Progenitor cell of endocrine pancreas (in vitro differentiated cells): ENCODE measurements at places on chromosomes 4 and X.

DNA sequence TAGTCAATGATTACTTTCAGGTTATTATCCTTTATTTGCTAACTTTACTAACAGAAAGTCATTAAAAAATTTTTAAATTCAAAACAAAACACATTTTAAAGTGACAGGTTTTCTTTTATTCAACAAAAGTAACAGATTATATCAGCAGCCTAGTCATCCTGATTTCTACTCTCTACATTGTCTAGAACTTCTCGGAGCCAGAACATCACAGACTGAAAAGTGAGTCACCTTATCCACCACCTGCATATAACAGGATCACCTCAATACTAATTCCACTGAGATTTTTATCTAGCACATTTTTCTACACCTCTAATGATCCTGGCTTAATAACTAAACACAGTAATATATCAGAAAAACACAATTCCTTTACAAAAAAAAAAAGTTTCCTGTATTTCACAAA lies 47.9 kb upstream of the SMARCAD1 start:
- H3K36me3 ChIP-seq = no peaks in the 10 kb centered on the region
- H3K27me3 ChIP-seq = no peaks in the 10 kb centered on the region
- no peak for DNase-seq
- H3K27ac ChIP-seq = no peak overlapping the region
- H3K4me1 ChIP-seq = no peaks in the 10 kb centered on the region
- H3K4me3 ChIP-seq = no peak overlapping the region

GRCh38 chrX:4185086-4185485 lies 471.6 kb upstream of the PRKX start:
- no peak for DNase-seq
- H3K36me3 ChIP-seq = no peaks in the 10 kb centered on the region
- H3K4me3 ChIP-seq = no peak overlapping the region

DNA sequence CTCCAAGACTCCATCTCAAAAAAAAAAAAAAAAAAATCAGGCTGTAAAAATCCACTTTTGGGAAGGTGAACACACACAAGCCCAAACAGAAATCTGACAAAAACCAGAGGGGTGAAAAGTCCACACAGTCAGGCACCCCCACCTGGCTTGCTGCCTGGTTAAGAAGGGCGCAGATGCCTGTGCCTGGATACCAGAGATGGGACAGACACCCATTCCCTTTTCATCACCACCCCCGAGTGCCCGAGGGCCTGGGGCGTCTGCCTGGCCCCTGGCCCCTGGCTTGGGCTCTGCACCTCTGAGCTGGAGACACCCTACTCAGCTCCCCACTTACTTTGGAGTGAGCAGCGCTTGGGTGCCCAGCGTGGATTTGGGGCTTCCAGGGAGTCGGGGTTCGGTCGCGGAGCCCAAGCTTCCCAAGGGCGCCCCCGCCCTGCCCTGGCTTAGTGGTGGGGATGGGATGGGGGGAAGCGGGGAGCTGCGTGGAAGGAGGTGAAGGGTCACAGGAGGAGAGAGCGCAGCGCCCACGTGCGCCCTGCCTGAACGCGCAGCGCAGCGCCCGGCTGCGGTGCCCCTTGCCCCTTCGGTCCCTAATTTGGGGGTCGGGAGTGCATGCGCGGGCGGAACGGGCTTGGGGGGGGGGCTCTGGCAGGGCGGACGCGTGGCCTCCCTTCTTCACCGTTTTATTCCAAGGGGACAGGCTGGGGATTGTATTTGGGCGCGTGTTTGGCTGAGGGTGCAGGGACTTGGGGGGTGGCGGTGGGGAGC lies 11.3 kb downstream of the SHOX start:
- H3K4me3 ChIP-seq = no peak overlapping the region
- peaks cover 88% of the 10 kb centered on the region for H3K27me3 ChIP-seq
- H3K27ac ChIP-seq = no peak overlapping the region
- H3K4me1 ChIP-seq = no peaks in the 10 kb centered on the region
- peak; percentile 3 for DNase-seq
- H3K36me3 ChIP-seq = no peaks in the 10 kb centered on the region

DNA sequence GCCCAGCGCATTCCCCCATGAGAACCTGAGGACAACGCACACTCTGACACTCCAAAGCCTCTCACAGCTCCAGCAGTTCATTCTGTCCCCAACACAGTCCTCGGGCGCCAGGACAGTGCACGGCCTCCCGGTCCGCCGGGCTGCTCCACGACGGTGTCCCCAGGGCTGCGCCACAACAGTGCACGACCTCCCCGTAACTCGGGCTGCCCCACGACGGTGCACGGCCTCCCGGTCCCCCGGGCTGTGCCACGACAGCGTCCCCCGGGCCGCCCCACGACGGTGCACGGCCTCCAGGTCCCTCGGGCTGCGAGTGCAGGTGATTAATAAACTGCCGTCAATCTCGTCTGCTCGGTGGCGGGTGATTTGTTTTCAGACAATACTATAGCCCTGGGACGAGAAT lies 585.1 kb upstream of the FRG1 start:
- H3K36me3 ChIP-seq = no peaks in the 10 kb centered on the region
- H3K27me3 ChIP-seq = no peaks in the 10 kb centered on the region
- no peak overlapping the region for H3K4me3 ChIP-seq
- no peaks in the 10 kb centered on the region for H3K4me1 ChIP-seq
- no peak for DNase-seq

GRCh38 chrX:101009090-101009489 lies 39.6 kb downstream of the ARL13A start:
- H3K27me3 ChIP-seq = no peaks in the 10 kb centered on the region
- H3K4me3 ChIP-seq = no peak overlapping the region
- no peak for DNase-seq
- no peak overlapping the region for H3K27ac ChIP-seq

GRCh38 chr4:137641544-137641943 lies 109.2 kb upstream of the PCDH18 start:
- H3K27ac ChIP-seq = no peak overlapping the region
- H3K4me1 ChIP-seq = peaks cover 1% of the 10 kb centered on the region
- H3K27me3 ChIP-seq = no peaks in the 10 kb centered on the region
- no peak overlapping the region for H3K4me3 ChIP-seq
- no peaks in the 10 kb centered on the region for H3K36me3 ChIP-seq

- no peak for DNase-seq
- no peak overlapping the region for H3K27ac ChIP-seq
- no peaks in the 10 kb centered on the region for H3K4me1 ChIP-seq
Observed at GRCh38 chr4:185346975-185347601, 48.6 kb downstream of the LRP2BP start.

DNA sequence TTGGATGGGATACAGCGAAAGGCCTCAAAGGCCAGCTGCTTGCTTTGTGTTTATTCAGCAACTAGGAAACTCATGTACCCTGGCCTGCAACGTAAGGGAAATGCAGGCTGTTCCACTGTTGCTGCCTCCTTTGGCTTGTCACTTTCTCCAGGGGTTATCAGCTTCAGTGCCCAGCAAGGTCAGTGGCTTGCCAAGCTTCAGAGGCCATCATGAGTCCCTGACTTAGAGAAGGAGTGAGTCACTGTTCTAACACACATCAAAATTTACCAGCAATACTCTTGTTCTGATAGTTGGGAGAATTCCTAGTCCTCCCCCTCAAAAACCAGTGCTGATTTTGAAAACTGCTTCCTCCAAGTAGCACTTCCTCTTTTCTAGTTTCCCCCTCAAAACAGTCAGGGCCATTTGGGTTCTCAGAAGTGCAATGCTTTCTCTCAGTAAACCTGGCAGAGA lies 250.8 kb downstream of the ARHGAP24 start:
- H3K27ac ChIP-seq = no peak overlapping the region
- no peaks in the 10 kb centered on the region for H3K27me3 ChIP-seq
- H3K4me1 ChIP-seq = peaks cover 5% of the 10 kb centered on the region
- no peak for DNase-seq

DNA sequence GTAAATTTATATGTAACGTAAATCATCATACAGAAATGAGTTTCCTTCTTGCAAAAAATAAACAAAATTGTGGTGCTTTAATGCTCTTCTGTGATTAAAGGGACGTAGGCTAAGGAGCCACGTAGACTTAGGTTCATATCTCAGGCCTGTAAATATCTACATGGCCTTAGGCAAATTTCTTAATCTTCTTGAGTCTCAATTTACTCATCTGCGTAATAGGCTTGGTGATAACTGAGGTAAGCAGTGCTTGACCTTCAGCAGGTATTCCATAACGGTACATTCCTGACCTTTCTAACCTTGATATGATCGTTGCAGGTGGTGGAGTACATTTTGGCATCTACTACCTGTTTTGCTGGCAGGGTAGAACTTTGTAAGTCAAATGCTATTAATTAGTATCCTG lies 65.2 kb upstream of the TLR3 start:
- H3K27me3 ChIP-seq = peaks cover 12% of the 10 kb centered on the region
- H3K4me1 ChIP-seq = peaks cover 2% of the 10 kb centered on the region
- no peak overlapping the region for H3K27ac ChIP-seq
- no peak for DNase-seq
- no peak overlapping the region for H3K4me3 ChIP-seq

DNA sequence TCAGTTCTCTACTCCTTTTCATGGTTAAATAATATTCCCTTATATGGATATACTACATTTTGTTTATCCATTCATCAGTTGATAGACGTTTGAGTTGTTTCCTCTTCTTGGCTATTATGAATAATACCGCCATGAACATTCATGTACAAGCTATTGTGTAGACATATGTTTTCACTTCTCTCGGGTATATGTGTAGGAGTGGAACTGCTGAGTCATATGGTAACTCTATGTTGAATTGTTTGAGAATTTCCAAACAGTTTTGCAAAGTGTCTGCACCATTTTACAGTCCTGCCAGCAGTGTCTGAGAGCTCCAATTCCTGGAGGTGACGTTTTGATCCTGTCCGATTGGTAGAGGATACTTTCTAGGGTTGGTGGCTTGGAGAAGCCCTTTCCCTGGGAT lies 23.6 kb downstream of the PLAC1 start:
- H3K4me1 ChIP-seq = peaks cover 2% of the 10 kb centered on the region
- DNase-seq = no peak
- H3K4me3 ChIP-seq = no peak overlapping the region
- H3K36me3 ChIP-seq = no peaks in the 10 kb centered on the region
- no peaks in the 10 kb centered on the region for H3K27me3 ChIP-seq

- H3K4me3 ChIP-seq = no peak overlapping the region
- no peaks in the 10 kb centered on the region for H3K27me3 ChIP-seq
- DNase-seq = no peak
Observed at GRCh38 chr4:124937993-124938392, 225.5 kb upstream of the ANKRD50 start.

DNA sequence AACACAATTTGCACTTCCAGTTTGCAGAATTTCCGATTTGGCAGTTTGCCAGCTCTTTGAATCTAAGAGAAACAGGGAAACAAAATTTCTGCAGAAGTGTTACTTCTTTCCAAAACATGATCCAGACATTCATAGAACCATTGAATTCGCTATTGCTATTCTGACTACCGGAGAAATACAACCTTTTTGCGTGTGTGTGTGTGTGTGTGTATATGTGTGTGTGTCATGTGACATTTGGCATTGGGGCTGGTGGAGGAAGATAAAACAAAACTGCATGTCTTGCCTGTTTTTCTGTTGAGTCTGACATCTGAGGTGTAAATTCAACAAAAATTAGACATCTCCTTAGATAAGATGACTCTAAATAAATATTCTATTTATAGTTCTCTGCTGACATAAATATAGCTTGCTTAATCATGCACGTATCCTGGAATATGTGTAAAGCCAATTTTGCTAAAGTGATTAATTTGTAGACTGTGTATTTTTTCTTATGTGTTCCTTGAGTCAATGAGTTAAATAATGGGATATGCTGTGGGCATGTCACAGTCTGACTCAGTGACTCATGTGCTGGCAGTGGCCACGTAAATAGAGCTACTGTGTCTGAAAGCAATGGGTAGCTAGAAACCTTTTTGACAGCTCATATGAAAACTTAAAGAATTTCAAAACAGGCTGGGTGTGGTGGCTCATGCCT lies 98.9 kb downstream of the HPGD start:
- H3K4me3 ChIP-seq = no peak overlapping the region
- no peaks in the 10 kb centered on the region for H3K36me3 ChIP-seq
- no peaks in the 10 kb centered on the region for H3K4me1 ChIP-seq

DNA sequence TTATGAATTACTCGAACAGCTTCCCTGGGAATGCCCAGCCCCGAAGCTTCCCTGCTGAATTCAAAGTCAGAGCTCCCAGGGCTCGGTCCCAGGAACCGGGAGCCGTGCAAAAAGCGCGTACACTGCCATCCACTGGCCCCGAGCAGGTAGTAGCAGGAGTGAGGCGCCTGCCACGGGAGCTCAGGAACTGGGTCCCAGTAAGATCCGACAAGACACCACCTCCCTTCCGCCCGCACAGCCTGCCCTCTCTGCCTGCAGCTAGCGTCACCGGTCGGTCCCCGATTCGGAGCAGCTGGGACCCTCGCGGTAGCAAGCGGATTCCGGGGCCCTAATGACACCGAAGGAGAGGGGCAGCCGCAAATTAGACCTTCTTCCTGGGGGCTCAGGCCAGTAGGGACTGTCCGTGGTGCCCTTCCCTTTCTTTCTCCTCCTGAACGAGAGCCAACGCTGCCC lies 1.2 kb downstream of the CORIN start:
- DNase-seq = peak; percentile 59
- H3K27me3 ChIP-seq = peaks cover 4% of the 10 kb centered on the region
- H3K27ac ChIP-seq = peak overlapping the region; percentile 45
- peak overlapping the region; percentile 82 for H3K4me3 ChIP-seq
- peaks cover 4% of the 10 kb centered on the region for H3K36me3 ChIP-seq
- H3K4me1 ChIP-seq = peaks cover 13% of the 10 kb centered on the region

DNA sequence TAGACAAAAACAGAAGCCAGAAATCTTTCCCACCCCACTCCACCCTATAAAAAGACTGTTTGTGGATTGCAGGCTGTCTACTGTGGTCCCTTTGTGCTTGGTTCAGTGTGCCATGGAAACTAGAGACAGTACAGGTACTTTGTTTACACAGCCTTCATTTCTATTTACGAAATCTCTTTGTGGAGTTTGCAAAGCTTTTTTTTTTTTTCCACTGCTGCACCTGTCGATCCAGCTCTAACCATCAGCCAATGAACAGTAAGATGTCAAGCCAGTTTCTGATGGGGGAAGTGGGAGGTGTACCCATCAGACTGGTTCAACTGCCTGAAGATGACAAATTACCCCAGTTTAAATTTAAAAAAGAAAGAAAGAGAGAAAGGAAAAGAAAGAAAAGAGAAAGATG lies 20.2 kb upstream of the LRBA start:
- H3K4me3 ChIP-seq = peak overlapping the region; percentile 0
- DNase-seq = no peak
- peaks cover 2% of the 10 kb centered on the region for H3K36me3 ChIP-seq
- H3K27ac ChIP-seq = peak overlapping the region; percentile 90

- no peak overlapping the region for H3K4me3 ChIP-seq
- no peaks in the 10 kb centered on the region for H3K4me1 ChIP-seq
- no peak for DNase-seq
Observed at GRCh38 chrX:70979136-70979762, 48.4 kb upstream of the SLC7A3 start.

GRCh38 chr4:69095301-69095731 lies 958 bp upstream of the UGT2B7 start:
- DNase-seq = no peak
- H3K27ac ChIP-seq = peak overlapping the region; percentile 1
- peaks cover 35% of the 10 kb centered on the region for H3K4me1 ChIP-seq
- no peaks in the 10 kb centered on the region for H3K27me3 ChIP-seq
- H3K4me3 ChIP-seq = no peak overlapping the region

GRCh38 chr4:81494031-81494431 lies 22.3 kb upstream of the RASGEF1B start:
- peaks cover 4% of the 10 kb centered on the region for H3K4me1 ChIP-seq
- H3K27ac ChIP-seq = no peak overlapping the region
- peaks cover 2% of the 10 kb centered on the region for H3K27me3 ChIP-seq
- no peak for DNase-seq

GRCh38 chrX:43809463-43809862 lies 72.8 kb downstream of the MAOB start:
- H3K4me3 ChIP-seq = no peak overlapping the region
- DNase-seq = no peak
- H3K4me1 ChIP-seq = no peaks in the 10 kb centered on the region
- H3K36me3 ChIP-seq = no peaks in the 10 kb centered on the region
- H3K27ac ChIP-seq = no peak overlapping the region
- no peaks in the 10 kb centered on the region for H3K27me3 ChIP-seq
